ENCODE measurements at places on chromosomes 3 and 15.

- DNase-seq: no peak
Observed at GRCh38 chr3:87625876-87626275, 349.5 kb upstream of the POU1F1 start.

DNA sequence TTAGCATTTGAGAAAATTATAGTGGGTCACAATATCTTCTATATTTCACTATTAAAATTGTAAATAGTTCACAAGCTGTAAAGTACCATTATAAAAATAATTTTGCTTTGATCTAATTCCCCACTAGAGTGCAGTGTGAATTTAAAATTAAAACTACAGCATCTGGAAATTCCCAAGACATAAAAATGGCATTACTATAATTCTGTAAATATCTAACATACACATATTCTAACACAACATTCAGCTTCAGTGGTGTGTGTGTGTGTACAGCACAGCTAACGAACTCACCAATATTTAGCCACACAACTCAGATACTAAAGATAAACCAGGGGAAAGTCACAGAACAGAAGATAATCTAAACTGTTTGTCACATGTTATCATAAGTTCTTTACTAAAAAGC lies 424.9 kb upstream of the ZNF385D start:
- no peak for DNase-seq

GRCh38 chr15:88717382-88718031 lies 78.7 kb downstream of the ISG20 start:
- DNase-seq: no peak

GRCh38 chr3:58009026-58009748 lies 965 bp downstream of the FLNB start:
- DNase-seq: peak; percentile 17

DNA sequence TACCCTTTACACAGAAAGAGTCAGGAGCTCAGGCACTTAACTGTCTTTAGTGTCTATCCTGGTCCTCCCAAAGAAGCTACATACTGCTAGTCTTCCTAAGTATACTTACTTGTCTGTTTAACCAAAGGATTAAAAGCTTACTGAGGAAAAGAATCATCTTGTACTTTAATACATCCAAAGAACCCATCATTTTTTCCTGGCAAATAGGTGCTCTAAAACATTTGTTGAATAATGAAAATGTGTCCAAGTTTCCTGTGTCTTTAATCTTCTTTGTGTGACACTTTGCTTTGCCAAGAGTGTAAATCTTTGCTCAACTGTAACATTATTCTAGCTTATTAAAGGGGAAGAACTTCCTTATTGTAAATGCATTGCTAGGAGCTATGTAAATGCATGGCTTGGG lies 519.2 kb downstream of the OTOL1 start:
- DNase-seq: no peak

DNA sequence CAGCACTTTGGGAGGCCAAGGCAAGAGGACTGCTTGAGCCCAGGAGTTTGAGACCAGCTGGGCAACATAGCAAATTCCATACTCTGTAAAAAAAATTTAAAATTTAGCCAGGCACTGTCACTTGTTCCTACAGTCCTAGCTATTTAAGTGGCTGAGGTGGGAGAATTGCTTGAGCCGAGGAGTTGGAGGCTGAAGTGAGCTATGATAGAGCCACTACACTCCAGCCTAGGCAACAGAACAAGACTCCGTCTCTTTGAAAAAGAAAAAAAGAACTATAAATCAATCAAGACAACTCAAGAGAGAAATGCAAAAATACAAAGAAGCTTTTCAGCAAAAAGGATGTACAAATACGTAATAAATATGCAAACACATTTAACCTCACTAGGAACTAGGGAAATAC lies 78.8 kb downstream of the TJP1 start:
- DNase-seq: no peak

GRCh38 chr3:170716172-170716805 lies 130.4 kb upstream of the SLC7A14 start:
- no peak for DNase-seq

- DNase-seq: no peak
Observed at GRCh38 chr3:18283680-18284079, 141.5 kb downstream of the SATB1 start.

- DNase-seq: no peak
Observed at GRCh38 chr15:83652626-83653204, 1.2 kb upstream of the ADAMTSL3 start.

DNA sequence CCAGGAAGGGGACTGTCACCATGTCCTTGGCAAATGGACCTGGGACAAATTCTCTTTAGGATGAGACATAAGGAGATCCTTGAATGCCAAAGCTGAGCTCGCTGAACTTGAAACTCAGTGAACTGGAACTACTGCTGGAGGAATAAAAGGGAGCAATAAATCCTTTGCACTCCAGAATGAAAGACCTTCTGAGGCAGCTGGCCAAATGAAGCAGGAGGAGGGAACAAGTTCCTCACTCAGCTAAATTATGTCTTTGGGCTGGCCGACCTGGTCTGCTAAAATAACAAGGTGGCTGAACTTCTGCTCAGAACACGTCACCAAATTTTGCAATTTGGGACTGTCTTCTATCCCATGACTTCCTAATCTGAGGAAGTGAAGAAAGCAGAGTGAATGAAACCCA lies 314.7 kb downstream of the LPP start:
- no peak for DNase-seq

GRCh38 chr3:129087138-129087702 lies 26.6 kb downstream of the GP9 start:
- no peak for DNase-seq

GRCh38 chr3:33612607-33613006 lies 105.4 kb downstream of the CLASP2 start:
- no peak for DNase-seq

GRCh38 chr3:43499256-43499655 lies 122.6 kb downstream of the ANO10 start:
- no peak for DNase-seq

DNA sequence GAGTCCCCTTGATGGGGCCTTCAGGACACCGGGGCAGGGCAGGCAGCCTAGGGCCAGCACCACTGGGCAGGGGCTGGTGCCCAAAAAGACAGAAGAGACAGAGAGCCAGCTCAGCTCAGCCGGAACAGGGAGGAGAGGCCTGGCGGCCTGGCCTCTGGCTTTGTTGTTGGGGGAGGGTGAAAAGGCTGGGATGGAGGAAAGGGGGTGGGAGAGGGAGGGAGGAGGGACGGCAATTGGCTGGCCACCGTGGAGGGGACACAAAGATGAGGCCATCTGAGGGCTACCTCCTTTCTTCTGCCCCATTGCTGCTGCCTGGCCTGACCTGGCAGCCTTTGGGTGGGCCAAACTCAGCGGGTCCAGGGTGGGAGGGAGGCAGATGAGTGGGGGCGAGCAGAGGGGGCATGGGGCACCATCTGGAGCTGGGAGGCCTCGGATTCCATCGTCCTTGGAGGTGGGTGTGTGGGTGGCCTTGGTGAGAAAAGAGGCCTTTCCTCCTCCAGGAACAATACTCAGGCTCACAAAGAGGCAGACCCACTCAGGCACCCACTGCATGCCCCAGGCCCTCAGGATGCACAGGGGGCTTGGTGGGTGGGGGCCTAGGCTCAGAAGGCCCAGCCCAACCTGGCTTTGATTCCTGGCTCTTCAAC lies 9.3 kb downstream of the EFCC1 start:
- no peak for DNase-seq

DNA sequence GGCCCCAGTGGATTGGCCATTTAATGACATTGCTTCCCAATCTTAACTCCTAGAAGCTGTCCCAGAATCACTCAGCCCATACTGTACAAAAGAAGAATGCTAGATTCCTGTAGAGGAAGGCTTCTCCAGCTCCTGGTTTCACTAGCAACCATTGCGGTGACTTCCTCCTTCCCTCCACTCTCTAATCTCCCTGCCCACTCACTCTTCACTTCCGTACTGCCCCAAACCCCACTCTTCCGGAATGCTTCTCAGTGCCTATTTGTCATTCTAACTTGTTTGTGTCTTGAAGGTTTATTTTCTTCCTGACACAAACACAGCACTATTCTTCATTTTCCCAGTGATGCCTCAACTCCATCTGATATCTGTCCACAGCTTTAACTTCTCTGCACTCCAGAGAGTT lies 97.1 kb upstream of the SPATA16 start:
- DNase-seq: no peak

- DNase-seq: no peak
Observed at GRCh38 chr3:10534066-10534465, 28.7 kb upstream of the ATP2B2 start.

GRCh38 chr3:71315431-71315830 lies 268.1 kb downstream of the FOXP1 start:
- DNase-seq: no peak

DNA sequence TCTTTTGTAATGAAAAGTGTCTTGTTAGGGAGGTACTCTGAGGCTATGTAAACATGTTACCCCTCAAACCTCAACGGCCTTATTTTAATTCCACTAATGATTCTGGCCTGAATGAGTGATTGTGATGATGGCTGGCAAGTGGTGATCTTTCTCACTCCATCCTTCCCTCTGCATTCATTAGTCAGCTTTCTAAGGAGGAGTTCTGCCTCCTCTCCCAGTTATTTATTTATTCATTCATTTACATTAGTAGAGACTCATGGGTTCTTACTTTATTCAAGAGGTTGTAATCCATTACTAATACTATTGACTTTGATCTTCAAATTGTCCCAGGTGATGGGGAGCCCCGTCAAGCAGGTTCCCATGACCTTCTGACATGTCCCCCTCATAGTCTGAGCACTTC lies 35.3 kb downstream of the GNB5 start:
- no peak for DNase-seq

- no peak for DNase-seq
Observed at GRCh38 chr3:42198709-42199108, 67.3 kb downstream of the CCK start.

GRCh38 chr3:193637831-193638230 lies 44.8 kb downstream of the OPA1 start:
- DNase-seq: no peak

DNA sequence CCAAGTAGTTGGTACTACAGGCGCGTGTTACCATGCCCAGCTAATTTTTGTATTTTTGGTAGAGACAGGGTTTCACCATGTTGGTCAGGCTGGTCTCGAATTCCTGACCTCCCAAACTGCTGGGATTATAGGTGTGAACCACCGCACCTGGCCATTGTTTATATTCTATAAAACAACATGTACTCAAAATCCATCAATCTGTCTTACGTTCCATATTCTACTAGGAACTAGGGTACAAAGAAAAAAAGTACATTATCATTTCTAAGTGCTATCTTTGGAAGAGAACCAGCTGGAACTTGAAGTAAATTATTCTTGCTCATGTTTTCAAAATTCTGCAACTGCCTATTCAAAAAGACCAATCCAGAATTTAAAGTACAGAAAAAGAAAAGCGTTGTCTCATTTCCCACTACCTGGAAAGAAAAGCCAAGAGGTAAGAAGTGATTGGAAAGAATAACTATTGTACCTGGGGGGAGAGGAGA lies 15.2 kb downstream of the SPPL2A start:
- DNase-seq: no peak

DNA sequence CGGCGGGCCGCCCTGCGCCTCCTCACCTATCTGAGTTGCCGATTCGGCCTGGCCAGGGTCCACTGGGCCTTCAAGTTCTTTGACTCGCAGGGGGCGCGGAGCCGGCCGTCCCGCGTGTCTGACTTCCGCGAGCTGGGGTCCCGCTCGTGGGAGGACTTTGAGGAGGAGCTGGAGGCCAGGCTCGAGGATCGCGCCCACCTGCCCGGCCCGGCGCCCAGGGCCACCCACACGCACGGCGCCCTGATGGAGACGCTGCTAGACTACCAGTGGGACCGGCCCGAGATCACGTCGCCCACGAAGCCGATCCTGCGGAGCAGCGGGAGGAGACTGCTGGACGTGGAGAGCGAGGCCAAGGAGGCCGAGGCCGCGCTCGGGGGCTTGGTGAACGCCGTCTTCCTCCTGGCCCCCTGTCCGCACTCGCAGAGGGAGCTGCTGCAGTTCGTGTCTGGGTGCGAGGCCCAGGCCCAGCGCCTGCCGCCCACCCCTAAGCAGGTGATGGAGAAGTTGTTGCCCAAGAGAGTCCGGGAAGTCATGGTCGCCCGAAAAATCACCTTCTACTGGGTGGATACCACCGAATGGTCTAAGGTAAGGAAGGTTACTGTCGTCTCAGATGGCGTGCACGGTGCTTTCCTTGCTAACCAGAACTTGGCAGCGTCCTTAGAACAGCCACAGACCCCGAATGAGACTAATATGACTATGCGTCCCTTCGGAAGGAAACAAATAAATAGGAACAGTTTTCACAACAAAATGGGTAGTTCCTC lies 567 bp downstream of the TICRR start:
- no peak for DNase-seq

DNA sequence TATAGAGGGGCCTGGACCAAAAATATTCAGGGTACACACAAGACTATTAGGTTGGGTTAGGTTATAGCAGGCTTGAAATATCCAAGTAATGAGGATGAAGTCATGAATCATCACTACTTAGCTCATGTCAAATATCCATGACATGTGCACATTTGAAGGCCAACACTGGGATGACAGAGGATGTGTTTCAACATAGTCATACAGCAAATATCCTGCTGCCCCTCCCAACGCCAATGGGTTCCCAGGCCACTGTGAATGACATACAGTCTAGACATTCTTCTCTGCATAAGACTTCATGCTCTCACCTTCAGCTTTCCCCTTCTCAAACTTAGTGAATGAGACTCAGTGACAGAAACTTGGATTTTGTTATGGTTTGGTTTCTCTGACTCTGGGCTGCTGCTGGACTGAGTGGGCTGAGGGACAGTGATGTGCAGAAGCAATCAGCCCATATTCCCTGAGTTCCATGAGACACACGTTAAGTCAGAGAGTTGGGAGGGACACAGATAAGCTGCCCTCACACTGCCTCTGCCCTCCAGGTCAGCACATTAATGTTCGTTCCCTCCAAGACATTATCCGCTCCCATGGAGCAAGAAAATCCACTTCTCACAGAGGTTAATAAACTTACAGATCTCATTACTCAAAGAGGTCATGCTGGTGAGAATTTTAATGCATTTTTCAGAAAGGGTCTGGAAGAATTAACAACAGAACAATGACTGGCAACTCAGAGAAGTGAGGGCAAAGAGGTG lies 15.4 kb downstream of the HOMER2 start:
- DNase-seq: no peak

GRCh38 chr3:69881756-69882428 lies 117.6 kb upstream of the SAMMSON start:
- DNase-seq: no peak

DNA sequence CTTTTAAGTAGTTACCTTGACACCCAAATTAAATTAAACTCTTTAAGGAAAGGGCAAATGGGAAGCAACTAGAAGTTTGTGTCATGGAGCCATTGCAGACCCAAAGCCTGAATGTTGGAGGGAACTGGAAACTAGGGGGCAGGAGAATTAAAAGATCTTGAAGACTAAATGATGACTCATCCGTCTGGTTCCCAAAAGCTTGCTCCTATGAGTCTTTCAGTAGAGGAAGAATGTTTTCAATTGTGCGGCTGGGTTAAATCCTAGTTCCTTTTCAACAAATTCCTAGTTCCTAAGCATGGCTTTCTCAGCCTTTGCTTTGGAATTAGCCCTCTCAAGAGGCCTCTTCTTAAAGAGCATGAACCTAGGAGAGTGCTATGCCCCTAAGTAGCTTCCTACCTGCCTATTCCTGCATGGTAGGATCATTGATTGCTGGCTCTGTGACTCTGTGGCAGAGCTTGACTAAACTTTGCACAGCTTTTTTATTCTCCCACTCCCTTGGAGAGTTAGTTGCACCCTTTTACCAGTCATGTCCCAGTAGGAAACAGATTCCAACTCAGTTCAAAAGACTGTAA lies 17.7 kb downstream of the CLEC3B start:
- no peak for DNase-seq

Data from effector CD8-positive, alpha-beta T cell (primary cell).